Activated CD8-positive, alpha-beta memory T cell treated with anti-CD3 and anti-CD28 coated beads for 4 hours (primary cell): ENCODE measurements at places on chromosomes 13 and 19.

DNA sequence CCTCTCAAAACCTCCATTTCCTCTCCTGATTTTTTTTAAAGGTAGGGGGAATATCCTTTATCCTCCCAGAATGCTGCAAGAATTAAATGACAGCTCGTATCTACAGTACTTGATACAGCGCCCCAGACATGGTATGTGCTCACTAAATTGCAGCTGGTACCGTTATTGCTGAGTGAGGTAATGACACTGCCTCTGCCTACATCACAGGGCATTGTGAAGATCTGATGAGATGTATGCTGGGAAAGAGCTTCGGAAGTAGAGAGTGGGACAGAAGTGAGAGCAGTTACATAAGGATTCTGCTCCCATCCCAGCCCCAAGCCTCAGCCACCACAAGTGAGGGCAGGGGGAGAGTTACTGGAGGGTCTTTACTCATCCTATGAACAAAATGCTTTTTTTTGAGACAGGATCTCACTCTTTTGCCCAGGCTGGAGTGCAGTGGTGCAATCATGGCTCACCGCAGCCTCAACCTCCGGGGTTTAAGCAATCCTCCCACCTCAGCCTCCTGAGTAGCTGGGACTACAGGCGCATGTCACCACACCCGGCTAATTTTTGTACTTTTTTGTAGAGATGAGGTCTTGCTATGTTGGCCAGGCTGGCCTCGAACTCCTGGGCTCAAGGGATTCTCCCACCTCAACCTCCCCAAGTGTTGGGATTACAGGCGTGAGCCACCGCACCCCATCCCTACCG, 1.7 kb upstream of the FKRP start:
- no peak for DNase-seq

DNA sequence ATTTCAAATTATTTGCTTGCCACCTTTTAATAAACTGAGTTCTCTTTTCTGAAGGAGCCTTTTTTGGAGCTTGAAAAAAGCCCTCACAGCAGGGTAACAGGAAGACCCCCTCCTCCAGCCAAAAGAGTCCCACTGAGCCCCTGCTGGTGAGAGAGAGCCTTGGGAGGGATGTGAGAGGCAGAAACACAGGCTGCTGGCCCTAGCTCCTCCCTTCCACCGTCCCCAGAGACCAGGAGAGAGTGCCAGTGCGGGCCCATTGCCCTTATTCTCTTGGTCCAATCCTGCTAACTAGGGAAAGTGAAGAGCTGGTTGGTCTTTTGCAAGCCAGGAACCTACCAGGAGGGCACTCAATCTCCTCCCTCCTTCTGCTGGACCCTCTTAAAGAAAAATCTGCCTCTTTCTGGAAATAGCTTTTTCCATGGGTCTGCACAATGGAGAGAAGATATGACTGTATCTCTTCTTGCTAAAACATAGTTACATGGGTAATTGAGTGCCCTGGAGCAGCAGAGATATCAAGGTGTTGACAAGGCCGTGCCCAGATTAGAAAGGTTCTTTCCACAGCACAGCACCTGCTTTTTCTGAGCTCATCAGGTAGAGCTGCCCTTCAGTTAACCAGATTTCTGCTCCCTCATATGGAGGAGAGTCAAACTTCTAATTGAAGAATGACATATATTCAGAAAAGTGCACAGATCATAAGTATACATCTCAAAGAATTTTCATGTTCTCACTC, 113.9 kb downstream of the LRCH1 start:
- no peak for DNase-seq

GRCh38 chr13:54928071-54928470, 1899.5 kb downstream of the OLFM4 start:
- DNase-seq = no peak

GRCh38 chr19:18660939-18661670, 22.4 kb upstream of the CRTC1 start:
- no peak for DNase-seq

GRCh38 chr19:53183146-53183764, 9.9 kb downstream of the ZNF665 start:
- DNase-seq = no peak

DNA sequence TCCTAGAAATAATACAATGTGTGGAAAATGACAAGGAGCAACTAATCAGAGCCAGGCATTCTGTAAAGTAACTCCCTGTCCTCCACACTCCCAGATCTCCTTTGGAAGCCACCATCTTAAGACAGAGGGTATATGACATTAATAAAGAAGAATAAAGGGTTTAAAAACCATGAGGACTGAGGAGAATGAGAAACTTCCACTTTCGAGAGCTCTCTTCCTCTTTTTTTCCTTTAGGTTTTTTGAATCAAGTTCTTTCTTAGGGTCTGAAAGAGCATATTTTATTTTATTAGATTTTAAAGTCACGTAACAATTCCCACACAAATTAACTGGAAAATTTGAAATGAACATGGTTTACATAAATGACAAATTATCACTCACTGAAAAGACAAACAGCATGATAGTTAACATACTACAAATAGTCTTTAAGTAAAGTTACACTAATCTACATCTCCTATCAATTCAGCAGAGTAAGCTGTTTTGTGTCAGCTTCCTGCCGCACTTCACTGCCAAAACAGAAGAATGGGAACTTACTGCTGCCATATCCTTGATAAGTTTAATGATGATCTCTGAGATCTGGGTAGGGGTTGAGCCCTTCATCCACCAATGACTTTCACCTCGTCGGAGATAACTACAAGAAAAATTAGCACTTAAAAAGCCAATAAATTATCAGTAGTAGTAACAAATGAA, 38.6 kb upstream of the FBXL3 start:
- no peak for DNase-seq

- no peak for DNase-seq
Observed at GRCh38 chr13:93752541-93752940, 525.9 kb downstream of the GPC6 start.

DNA sequence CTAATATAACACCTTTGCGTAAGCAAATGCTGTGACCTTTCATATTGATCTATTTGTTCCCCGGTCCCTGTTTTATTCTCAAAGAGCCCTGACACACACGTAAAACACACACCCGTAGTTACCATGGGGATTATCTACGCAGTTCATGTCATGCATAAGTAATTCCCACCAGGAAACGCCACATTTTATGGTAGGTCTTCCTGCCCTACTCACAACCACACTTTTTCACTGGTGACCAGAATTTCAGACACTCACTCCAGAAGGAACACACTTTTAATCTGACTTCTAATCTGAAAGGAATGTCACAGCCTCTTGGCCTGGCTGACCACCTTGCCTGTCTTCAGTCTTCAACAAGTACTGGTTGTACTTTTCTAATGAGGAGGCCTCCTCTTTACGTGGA, 46.8 kb downstream of the SLC7A1 start:
- DNase-seq = no peak

DNA sequence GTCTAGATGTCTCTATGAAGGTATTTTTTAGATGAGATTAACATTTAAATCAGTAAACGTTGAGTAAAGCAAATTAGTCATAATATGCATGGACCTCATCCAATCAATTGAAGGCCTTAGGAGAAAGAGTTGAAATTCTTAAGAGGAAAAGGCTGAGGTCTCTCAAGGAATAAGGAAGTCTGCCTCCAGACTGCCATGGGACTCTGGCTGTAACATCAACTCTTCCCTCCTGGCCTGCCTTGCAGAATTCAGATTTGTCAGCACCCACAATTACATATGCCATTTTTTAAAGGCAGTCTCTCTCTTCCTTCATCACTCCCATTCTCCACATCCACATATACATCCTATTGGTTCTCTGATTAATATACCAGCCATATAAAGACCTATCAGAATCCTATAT, 28.8 kb upstream of the INTS6 start:
- no peak for DNase-seq

- no peak for DNase-seq
Observed at GRCh38 chr19:22620912-22621311, 13.2 kb upstream of the ZNF492 start.

DNA sequence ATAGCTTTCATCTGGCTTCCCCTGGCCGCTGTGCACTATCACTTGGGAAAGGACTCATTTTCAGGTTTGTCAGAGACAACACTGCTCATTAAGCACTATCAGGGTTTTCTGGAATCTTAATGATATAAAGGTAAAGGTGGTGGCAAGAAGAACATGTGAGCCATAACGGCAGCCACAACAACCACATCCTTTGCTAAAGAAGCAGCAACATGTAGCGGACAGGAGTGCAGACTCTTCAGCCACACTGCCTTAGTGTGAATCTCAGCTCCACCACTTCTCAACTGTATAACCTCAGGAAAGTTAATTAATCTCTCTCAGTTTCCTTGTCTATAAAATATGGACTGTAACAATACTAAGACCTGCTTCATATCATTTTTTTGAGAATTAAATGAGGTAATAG, 24.1 kb upstream of the MIR17HG start:
- no peak for DNase-seq

GRCh38 chr13:59103004-59103768, 1060.5 kb downstream of the DIAPH3 start:
- no peak for DNase-seq

DNA sequence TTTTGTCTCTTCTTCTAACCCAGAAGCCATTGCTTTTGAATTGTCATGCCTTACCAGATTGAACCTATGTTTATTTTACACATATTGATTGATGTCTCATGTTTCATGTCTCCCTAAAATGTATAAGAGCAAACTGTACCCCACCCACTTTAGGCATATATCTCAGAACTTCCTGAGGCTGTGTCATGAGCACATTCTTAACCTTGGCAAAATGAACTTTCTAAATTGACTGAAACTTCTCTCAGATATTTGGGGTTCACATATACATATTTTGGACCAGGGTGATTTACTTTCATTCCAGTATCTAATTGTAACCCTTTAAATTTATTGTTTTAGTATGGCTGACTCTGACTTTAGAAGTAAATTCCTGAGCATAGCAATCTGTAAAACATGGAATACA, 723.9 kb upstream of the PCDH20 start:
- no peak for DNase-seq

- no peak for DNase-seq
Observed at GRCh38 chr13:43596006-43596405, 190.8 kb downstream of the ENOX1 start.

DNA sequence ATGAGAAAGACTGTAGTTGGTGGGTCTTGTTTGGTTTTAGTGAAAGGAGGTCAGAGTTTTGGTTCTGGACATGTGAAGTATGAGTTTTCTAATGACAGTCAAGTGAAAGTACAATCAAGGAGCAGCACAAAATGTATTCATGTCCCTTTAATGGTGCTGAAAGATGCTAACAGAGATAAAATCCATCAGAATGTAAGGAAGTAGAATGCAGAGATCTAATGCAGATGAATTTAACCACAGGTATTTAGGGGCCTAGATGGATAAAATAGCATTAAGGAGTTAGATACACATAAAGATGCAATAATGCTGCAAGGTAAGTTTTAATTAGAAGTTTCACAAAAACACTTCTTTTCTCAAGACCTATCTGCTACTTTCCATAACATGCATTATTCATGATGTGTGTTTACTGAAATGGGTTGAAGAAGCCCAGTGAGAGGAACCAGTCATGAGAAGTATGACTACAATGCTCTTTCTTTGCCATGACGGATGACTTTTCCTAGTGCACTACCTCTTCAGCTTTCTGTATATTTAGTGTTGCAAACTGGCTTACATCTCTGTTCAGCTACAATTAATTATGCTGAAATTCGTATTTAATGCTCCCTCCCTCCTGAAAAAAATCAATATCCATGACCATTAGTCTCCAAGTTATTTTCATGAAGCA, 222.9 kb upstream of the HTR2A start:
- no peak for DNase-seq

DNA sequence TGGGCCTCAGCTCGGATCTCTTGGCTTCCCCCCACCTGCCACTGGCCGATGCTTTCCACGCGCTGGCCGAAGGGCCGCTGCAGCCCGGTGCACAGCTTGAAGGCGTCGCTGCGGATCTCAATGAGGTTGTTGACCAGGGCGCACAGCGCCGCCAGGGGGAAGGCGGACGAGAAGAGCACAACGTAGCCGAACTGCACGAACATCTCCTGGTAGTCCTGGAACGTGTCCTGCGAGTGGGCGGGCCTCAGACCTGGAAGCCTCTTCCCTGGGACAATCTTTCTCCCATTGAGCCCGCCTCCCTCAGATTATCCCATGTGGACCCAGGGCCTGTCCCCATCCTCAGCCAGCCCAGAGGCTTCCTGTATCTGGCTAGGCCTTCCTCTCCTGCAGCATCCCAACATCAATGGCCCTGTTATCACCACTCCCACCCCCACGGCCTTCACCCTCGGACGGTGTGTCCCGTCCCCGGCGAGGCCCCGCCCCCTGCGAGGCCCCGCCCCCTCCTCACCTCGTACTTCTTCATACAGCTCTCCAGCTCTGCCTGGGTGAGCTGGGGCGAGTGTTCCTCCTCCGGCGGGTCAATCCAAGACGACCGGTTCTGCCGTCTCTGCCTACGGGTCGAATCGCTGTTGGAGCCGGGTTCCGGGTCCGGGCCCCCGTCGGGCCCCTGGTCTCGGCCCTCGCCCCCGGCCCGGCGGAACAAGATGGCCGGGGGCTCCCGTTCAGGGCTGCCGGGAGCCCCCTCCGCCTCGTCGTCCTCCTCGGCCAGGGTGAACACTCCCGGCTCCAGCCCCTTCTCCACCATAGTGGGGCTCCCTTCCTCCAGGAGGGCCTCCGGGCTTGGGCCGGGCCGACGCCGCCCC, 6.8 kb downstream of the ANO8 start:
- no peak for DNase-seq

DNA sequence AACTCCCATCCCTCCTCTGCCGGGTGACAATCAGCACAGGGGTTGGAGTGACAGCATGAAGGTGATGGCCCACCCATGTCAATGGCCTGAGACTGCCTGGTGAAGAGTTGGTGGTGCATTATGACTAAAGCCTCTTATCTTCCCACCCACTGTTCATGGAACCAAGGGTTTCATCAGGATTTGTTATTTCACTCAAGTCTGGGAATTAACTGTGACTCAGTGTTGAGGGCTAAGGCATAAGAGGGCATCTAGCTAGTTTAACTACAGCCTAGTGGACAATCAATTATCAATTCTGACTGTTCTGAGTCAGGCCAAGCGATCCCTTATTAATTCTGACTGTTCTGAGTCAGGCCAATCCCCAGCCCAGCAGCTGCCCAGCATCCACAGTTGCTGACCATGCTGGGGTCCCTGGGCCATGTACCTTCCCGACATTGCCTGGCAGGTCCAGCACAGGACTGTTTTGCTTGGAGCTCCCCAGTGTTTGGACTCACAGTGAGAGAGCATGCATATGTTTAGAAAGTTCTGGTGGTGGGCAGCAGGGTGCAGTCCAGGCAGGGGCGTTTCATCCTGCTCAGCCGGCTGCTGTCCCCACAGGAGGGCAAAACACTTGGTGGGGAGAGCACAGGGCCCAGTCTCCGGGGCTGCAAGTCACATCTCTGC, 65.5 kb downstream of the RASL11A start:
- DNase-seq = no peak

DNA sequence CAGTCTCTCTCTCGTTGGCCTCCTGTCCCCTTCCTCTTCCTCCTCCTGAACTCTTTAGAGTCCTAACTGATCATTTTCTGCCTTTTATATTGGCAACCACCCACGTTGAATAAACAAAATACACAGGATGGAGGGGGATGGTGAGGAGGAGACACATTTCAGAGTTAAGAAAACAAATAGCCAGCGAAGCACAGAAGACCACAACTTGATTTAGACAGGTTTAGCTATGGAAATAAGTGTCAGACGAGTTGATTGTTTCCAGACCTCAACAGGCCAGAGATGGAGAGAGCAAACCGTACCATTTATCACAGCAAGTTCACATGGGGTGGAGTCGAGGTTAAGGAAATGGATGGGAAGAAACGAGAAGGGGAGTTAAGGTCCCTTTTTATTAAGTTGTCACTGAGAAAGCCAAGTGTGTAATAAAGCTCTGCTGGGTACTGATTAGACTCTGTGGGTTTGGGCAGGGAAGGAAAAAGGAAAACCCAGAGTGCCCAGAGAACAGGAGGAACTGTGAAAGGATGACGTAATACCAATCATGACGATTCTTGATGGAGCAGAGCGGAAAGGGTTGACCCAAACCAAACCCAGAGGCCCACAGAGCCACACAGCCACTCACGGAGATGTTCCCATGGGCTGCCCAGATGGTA, 11.1 kb upstream of the SERP2 start:
- no peak for DNase-seq
